KBM-7 (cell line): ENCODE measurements at places on chromosomes 4 and X.

DNA sequence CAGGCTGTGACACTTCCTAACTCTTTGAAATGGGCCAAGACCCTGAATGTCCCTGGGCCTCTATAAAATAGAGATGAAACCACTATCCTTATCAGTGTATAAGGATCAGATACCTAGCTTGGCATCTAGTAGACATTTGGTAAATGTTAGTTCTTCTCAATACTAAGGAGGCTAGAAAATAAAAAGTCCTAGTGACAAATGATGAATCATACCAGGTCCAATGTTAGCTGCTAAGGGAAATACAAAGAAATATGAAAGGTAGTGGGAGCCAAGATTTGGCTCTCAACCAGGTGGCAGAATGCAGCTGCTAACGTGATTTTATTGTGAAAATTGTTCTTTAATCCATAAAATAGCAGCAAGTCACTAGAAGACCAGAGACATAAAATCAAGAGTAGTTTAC lies 19.8 kb upstream of the PPARGC1A start:
- DNase-seq = no peak

DNA sequence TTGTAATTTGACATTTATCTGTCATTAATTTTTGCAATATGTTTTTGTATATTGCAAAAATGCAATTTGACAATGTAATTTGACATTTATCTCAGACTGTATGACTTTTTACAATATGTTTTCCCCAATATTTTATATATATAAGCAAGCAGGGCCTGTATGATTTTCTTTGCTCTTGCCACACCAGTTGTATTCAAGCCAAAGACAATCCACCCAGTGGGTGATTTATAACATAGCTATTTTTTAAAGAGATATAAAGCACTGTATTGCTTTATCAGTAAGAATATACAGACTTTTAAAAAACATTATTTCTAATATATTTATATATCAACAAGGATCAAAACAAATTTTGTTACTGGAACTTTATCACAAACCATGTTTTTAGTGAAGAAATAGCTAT lies 47.3 kb downstream of the SLIT2 start:
- no peak for DNase-seq

DNA sequence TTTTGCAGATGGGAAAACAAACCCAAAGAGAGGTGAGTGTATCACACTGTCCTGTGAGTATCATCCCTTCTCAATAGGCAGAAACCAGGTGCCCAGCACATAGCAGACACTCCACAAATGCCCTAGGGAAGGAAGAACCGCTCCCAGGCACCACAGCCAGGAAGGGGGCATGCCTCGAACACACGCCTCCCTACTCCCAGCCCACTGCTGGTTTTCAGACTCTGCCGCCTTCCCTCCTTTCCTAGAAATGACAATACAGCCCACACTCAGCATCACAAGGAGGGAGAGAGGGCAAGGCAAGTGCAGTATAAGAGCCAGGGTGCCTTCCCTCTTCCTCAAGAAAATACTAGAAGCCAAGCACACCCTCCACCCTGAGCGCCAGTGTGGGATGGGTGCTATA lies 16.2 kb downstream of the JAKMIP1 start:
- no peak for DNase-seq

- no peak for DNase-seq
Observed at GRCh38 chrX:110402091-110402849, 43.6 kb downstream of the RTL9 start.

- no peak for DNase-seq
Observed at GRCh38 chr4:4693258-4693657, 151.4 kb upstream of the STX18 start.

- DNase-seq = no peak
Observed at GRCh38 chr4:30866907-30867306, 146.7 kb downstream of the PCDH7 start.

DNA sequence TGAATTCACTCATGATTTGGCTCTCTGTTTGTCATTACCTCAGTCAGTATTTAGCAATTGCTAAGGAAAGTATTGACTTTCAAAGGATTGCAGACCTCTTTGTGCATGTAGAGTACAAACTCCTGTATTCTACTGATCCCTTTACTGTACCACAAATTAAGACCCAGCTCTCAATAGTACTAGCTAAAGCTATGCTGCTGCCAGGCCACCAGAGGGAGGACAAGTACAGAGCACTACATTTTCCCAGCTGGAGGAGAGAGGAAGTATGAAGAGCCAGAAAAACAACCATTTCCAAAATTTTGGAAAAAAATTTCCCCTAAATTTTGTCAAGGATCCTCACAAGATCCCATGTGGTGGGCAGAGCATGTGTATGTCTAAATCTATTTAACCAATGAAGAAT lies 175.0 kb upstream of the MTMR8 start:
- peak; percentile 12 for DNase-seq

- peak; percentile 88 for DNase-seq
Observed at GRCh38 chr4:40307627-40308497, 27.3 kb upstream of the CHRNA9 start.

DNA sequence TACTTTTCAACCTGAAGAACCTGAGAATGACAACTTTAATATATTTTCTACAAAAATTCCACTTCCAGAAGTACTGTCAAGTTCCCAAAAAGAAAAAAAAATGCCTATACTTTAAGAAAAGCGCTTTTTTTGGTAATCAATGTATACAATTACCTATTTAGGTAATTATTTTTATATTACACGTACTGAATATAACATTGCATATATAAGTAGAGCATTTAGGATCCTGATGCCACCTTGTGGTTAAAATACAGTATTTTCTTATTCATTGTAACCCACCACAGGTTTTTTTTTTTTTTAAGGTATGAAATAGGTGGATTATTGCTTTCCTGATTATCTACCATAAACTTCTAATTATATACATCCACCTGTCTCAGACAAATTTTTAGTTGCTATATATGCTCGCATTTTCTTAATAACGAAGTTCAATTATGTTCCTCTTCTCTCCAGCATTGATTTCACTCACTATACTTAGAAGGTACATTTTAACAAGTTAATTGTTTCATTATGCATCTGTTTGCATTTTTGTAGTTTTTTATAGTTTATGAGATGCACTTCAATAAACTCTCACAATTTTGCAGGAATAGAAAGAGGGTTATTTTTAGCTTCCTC lies 5.2 kb downstream of the MAP9 start:
- DNase-seq = peak; percentile 55

DNA sequence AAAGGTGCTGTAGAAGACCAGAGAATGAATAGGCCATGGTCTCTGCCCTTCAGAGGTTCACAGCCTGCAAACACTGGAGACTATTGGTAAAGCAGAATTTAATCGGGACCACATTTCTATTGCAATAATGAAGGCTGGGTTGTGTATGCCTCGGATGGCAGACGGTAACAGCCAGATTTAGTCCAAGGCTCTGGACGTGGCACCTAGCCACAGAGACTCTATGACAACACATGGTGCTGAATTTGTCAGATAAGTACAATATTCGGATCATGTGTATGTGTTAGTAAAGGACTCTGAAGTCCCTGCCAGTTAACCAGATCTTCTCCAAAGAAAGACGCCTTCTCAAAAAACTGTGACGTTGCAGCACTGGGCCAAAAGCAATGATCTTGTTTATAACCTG lies 129.0 kb downstream of the DCTD start:
- no peak for DNase-seq

GRCh38 chr4:171007618-171008390 lies 805.4 kb upstream of the GALNTL6 start:
- no peak for DNase-seq

- DNase-seq = no peak
Observed at GRCh38 chr4:42549896-42550295, 107.0 kb downstream of the ATP8A1 start.

DNA sequence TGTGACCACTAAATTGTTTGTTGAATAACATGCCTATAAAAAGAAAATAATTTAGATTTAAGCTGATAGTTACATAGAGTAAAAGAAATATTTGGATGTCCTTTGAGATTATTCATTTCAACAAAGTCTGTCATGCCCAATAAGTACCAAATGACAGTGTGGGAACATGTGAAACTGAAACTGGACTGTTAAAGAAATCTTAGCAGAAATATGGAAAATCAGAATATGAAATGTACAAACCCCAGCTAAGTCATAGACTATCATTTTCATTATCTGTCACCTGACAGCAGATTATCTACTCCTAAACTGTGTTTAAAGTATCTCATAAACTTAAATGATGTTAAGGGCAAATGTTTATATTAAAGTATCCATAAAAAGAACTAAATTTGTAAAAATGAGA lies 437.8 kb upstream of the FAM241A start:
- DNase-seq = no peak

DNA sequence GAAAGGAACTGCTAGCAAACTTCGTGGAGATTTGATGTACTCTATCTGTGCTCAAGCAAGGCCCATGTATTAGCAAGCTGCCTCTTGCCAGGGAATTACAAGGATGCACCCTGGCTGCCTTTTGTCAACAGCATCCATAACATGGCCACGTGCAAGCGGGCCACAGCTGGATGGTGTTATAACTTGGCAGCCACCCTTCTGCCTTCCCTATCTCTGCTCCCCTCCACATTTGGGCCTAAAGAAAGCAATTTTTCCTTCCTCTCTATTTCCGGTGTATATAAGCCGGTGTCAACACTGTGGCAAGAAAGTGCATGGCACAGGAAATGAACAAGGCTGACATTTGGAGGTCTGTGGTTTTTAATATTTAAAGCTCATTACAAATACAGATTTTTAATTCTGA lies 94.8 kb downstream of the CLNK start:
- DNase-seq = no peak

- no peak for DNase-seq
Observed at GRCh38 chr4:86220121-86220520, 139.7 kb downstream of the MAPK10 start.

GRCh38 chr4:174753021-174753420 lies 76.0 kb downstream of the GLRA3 start:
- no peak for DNase-seq

GRCh38 chr4:1859389-1859753 lies 3.4 kb upstream of the LETM1 start:
- DNase-seq = no peak

DNA sequence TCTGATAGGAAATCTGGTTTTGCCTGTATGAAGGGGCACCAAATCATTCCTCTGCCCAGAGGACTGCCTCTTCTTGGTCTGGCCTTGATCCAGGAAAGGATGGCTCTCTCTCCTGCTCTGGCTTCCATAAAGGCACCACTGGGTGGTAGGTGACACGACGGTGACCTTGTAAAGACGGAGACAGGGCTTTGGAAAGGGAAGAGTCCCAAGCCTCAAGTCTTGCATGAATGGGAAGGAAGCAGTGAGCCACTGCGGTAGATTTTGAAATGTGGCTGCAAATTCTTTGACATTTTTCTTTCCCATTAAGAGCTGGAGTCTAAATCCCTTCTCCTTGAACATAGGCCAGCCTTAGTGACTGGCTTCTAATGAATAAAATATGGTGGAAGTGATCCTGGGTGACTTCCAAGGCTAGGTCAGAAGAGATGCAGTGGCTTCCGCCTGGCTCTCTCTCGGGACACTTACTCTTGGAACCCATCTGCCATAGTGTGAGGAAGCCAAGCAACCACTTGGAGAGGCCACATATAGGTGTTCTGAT lies 347.4 kb downstream of the BCOR start:
- no peak for DNase-seq

GRCh38 chrX:38124000-38124399 lies 96.7 kb downstream of the SRPX start:
- no peak for DNase-seq

GRCh38 chrX:144601010-144601409 lies 646.3 kb upstream of the SPANXN1 start:
- no peak for DNase-seq

DNA sequence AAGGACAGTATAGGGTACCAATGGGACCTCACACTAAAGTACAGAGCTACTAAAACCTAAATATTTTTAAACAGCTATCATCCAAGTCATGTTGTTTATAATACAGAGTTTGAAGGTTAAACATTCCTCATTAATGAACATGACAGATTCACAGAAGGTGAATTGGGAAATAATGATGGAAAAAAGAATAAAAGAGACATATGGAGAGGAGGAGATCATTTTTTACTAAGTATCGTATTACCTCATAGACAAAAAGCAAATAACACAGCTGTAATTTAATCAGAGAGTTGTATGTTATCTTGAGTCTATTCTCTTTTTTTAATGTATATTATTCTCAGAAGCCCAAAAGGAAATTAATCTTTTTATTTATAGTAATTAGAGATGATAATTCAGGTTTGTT lies 7.9 kb downstream of the PLK4 start:
- DNase-seq = no peak

DNA sequence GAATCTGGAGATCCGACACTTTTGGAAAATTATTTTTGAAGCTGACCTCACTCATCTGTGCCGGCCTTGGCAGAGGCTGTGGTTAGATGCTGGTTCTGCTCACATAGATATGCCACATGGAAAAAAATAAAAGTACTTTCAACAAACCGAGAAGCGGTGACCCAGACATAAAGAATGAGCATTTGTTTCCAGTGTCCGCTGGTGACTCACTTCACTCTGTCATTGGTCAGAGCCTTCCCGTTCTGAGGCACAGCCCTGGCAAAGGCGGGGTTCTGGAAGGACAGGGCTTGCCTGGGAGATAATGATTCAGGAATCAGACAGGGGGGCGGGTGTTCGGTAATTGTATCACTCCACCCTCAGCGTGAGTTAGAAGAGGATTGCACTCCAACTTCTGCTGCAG lies 172.4 kb upstream of the MXRA5 start:
- no peak for DNase-seq

- no peak for DNase-seq
Observed at GRCh38 chr4:148097801-148098200, 344.4 kb downstream of the NR3C2 start.

DNA sequence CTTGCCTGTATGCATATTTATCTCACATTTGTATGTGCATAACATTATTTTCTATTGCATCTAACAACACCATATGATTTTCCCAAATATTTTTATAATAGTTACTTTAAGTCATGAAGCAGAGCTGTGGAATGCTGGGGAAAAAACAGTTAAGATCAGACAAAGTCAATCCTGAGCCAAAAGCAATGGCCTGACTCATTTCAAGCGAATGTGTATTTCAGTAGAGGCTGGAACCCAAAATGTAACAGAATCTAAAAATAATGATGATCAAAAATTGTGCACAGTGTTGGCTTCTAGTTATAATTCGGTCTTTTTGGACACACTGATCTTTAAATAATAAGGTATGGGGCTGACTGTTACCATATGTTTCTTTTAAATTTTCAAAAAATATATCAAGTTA lies 516.2 kb upstream of the ADGRL3 start:
- DNase-seq = no peak

- DNase-seq = no peak
Observed at GRCh38 chr4:153260553-153261300, 56.5 kb downstream of the TRIM2 start.

DNA sequence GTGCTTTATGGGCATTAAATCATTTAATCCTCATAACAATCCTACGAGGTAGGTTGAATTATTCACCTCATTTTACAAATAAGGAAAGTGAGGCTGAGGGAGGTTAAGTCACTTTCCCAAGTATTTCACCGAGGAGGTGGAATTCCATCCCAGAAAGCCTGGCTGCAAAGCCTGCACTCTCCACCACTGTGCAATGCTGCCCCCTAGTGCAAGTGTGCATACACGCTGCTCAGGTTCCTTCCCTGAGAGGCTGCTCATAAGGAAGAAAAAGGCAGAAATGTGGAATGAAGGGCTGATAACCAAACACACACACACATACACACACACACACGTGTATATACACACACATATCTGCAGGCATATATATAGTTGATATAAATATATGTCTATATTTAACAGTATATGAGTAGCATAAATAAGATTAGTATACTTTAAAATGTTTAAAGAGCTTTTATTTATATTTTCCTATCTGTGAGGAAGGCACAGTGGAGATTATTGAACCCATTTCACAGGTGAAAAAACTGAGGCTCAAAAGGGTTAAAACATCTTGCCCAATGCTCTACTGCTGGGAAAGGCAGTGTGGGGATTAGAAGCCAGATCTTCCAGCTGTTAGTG lies 714.5 kb upstream of the TENM3 start:
- peak; percentile 53 for DNase-seq

GRCh38 chrX:64842492-64842891 lies 133.8 kb downstream of the ZC4H2 start:
- DNase-seq = peak; percentile 11
